ENCODE measurements at places on chromosomes 1 and 21.

DNA sequence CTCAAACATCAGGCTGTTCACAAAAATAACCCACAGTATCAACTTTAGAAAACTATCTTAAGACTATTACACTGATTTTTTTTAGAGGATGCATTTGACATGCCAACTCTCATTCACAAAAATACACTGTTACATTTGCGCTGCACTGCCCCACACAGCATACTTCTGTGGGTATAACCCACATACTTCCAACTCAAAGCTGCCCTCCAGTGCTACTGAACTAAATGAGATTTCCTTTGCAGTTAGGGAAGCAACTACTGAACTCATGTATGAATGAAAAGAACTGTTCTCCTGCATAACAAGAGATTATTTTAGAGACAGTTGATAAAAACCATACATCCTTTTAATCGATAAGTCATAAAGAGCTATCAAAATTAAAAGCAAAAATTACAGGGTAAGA, 25.8 kb upstream of the GADD45A start:
- no peak for DNase-seq

GRCh38 chr1:92167151-92167550, 50.6 kb upstream of the C1orf146 start:
- no peak for DNase-seq

GRCh38 chr1:61175976-61176375, 93.6 kb downstream of the NFIA start:
- no peak for DNase-seq

DNA sequence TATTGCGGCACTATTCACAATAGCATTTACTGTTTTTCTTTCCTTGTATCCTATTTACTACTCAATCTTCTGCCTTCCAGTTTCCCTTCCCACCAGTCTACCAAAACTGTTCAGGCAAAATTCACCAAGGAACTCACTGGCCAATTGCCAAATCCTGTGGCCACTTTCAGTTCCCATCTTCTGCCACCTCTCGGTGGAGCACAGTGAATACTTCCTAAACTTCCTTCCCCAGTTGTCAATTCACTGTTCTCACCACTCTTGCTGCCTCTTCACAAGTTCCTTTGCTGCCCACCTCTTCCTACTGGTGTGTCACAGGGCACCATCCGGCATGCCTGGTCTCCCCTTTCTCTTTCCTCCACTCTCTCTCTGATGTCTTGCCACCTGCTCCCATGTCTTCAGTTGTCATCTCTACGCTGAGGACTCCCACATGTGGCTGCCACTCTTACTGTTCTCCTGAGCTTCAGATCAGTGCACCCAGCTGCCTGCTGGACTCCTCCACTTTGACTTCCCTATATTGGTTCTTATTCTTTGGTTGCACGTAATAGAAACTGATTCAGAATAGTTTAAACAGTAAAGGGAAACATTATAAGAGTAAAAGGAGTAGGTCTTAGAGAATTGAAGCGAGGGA, 114.4 kb downstream of the PIK3R3 start:
- no peak for DNase-seq

- DNase-seq, result no peak
Measured at GRCh38 chr1:56061824-56062223, 517.5 kb downstream of the PLPP3 start.

GRCh38 chr1:112794654-112795239, 79.6 kb upstream of the PPM1J start:
- no peak for DNase-seq

Measured in activated T-cell treated with anti-CD3 and anti-CD28 coated beads for 24 hours (primary cell).